Stimulated activated CD8-positive, alpha-beta memory T cell treated with anti-CD3 and anti-CD28 coated beads, Interleukin-7, amount 100 ng/mL, for 4 hours (primary cell): ENCODE measurements at places on chromosomes 3 and 15.

- DNase-seq, result no peak
Observed at GRCh38 chr3:66642484-66642883, 141.7 kb upstream of the LRIG1 start.

DNA sequence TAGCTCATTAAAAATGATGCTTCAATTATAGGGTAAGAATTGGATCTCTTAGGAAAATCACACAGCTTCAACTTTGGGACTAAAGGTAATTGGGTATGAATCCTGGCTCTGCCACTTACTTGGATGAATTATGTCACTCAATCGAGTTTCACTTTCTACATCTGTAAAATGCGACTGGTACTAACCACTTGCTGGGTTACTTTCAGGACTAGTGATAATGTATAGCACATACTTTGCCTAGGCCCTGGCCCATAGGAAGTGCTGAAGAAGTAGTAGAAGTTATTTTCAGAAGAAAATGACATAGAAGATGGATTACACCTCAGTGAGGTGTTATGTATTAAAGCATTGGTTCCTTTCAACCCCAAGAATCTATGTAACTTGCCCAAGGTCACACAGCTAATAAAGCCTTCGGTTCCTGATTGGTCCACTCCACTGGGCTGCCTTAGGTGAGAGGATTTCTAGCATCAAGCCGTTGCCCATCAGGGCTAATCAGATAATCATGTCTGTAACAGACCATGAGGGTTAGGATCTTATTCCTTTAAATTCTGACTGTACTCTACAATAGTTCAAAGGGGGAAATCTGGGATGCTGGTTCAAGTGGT is 29.4 kb upstream of the AP4E1 start:
- DNase-seq, result no peak

DNA sequence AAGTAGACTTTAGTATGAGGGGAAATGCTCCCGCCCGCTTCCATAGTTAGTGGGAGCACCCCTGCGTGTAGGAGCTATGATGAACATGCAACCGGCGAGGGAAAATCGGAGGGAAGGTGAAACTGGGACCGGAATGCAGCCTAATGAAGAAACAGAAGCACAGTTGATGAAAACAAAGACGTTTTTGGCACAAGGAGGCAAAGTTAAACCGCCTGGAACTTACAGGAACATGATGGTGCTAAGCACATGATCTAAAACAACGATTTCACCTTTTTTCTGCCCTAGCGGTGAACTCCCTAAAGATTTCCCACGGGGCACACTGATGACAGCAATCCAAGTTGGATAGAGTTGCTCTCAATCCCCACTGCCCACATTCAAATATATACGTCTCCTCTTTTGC is 49.4 kb upstream of the SPATA12 start:
- no peak for DNase-seq

GRCh38 chr15:82122746-82123400 is 77.1 kb upstream of the MEX3B start:
- no peak for DNase-seq

DNA sequence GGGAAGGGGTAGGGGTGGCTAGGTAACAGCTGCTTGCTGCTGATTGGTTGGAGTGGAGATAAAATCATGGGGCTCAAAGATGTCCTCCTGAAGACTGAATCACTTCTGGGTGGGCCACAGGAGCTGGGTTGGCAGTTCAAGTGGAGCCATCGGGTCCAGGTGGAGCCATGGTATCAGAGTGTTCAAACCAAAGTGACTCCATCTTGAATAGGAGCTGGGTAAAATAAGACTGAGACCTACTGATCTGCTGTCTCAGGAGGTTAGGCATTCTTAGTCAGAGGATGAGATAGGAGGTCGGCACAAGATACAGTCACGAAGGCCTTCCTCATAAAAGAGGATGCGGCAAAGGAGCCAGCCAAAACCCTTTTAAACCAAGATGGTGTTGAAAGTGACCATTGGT is 96.5 kb downstream of the RTP4 start:
- no peak for DNase-seq

- DNase-seq, result no peak
Observed at GRCh38 chr3:30083315-30083714, 523.1 kb upstream of the TGFBR2 start.

GRCh38 chr3:38114052-38114874 is 22.7 kb downstream of the ACAA1 start:
- DNase-seq, result no peak

DNA sequence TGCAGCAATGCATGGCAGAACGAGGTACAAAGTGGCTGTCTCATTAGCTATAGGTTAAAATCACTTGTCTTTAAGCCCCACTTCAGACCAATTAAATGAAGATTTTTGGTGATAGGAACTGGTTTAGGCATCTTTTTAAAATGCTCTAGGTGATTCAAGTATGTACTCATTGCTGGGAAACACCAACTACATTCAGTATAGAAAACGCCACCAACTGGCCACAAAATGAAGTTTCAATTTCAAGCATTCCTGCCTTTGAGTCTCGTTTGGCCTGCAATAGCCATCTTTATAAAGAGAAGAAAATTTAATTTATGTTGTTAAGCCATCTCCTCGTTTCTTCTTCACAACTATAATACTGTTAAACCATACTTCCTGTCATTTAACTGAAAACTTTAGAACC is 587.9 kb downstream of the GBE1 start:
- DNase-seq, result no peak

DNA sequence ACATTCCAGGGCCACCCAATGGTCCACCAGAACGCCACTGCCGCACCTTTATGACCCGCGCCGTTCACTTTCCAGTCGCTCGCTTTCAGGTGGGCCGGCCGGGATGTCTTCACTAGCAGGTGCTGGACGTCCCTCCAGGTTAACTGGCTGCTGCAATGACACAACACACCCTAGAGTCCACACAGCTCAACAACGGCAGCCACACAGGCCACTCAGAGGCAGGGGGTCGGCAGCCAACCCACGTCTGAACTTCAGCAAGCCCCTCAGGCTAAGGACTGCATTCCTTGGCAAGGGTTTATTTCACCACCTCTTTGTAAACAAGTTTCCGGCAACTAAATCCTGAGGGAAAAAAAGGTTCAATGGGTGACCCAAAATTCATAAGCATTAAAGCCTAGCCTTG is 89.2 kb upstream of the SNRPA1 start:
- DNase-seq, result no peak

- DNase-seq, result no peak
Observed at GRCh38 chr3:186750316-186750715, 33.1 kb upstream of the EIF4A2 start.

DNA sequence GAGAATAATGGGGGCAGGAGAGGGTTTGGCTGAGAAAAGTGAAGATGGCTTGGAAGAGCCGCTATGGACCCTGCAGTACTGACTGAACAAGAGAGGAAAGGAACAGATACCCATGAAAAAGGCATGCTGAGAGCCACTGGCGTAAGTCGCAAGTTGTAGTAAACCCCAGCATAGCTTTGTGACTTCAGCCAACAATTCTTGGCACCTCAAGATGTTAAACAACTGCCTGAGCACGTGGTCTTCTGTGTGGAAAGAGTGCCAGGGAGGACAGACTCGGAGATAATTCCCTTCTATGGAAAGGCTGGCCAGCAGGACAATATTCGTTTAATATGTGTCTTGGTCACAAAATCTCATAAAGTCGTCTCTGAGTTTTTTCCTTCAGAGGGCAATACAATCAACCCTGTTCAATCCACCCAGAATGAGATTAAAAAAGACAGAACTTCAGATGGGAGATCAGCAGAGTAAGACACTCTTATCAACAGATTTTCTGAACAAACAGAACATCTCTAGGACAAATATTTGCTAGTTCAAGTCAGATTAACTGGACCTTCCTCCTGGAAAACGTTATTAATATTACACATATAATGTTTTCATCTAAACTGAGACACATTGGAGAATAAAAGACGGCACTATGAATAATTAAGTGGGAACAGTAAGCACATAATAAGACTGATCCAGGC is 49.2 kb downstream of the NEK10 start:
- no peak for DNase-seq

- DNase-seq, result no peak
Observed at GRCh38 chr3:119125742-119126504, 20.0 kb upstream of the TEX55 start.

DNA sequence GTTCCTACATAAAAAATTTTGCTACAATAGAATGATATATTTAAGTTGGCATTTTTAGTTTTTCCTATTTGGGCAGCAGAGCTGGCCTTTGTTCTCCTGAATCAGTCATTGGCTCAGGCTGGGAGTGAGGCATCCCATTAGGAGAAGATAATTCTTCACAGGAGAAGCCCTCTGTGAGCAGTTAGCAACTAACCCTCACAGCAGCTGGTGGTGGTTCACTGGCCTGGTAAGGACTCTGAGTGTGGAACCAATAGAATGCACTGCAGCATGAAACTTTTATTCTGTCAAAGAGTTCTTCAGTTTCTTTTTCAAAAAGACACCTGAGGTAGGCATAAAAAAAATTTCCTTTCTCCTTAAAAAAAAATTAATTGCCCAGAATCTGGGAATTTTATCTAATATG is 562.6 kb downstream of the ZNF385D start:
- no peak for DNase-seq

- no peak for DNase-seq
Observed at GRCh38 chr3:160810362-160811236, 54.6 kb downstream of the PPM1L start.

- no peak for DNase-seq
Observed at GRCh38 chr3:188049606-188050530, 104.1 kb upstream of the LPP start.

DNA sequence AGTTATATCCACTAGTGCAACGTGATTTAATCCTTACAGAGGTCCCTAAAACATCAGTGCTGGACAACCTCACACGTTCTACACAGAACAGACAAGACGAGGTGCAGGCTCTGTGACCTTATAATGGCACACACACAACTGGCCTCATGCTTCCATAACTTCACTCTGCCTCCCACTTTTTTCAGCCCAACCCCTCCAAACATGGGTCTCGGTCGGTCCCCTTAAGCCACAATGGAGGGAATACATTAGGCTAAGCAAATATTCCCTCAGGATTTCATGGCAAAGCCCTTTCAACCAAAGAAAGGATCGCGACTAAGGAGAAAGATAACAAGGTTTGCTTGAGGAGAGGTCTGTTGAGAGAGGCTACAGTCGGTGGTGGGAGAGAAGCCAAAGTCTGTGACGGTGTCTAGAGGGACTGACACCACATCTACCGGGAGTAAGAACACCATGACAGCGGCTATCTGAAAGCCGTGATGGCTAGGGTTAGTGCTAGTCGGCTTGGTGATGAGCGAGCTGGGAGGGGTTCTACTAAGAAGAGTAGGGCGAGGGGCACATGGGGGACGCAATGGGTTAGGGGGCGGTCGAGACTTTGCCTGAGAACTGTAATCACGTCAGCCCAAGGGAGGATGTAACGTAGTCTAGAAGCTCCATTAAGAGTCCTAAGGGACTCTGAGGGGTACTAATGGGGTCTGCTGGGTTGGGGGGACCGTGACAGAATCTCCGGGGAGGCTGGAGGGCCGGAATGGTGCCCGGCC is 1.0 kb downstream of the MYO9A start:
- DNase-seq, result peak; percentile 10

DNA sequence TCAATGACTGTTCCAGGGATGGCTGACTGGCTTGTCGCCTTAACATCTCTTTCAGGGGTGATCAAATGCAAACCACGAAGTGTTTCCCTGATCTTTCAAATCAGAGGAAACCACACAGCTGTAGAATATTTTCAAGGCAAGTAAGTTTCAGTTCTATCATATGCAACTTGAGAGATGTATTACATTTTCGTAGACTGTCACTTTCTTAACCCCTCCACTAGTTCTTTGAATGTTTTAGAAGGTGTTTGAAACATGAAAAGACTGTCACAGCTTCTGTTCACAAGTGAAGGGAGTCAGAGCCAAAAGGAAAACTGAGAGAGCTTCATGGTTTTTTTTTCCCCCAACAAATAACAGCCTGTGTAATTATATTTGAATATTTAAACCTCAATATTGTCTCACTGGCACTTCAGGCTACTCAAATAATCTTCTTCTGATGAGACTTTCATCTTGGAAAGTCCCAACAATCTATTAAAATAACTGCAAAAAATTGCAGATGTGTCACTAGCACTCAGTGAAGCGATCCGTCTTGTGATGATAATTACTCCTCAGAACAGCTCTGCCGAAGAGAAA is 25.9 kb upstream of the CAPN7 start:
- no peak for DNase-seq

GRCh38 chr15:49323207-49323606 is 99.8 kb upstream of the FGF7 start:
- DNase-seq, result no peak

- no peak for DNase-seq
Observed at GRCh38 chr3:195867631-195868335, 40.6 kb downstream of the TNK2 start.

DNA sequence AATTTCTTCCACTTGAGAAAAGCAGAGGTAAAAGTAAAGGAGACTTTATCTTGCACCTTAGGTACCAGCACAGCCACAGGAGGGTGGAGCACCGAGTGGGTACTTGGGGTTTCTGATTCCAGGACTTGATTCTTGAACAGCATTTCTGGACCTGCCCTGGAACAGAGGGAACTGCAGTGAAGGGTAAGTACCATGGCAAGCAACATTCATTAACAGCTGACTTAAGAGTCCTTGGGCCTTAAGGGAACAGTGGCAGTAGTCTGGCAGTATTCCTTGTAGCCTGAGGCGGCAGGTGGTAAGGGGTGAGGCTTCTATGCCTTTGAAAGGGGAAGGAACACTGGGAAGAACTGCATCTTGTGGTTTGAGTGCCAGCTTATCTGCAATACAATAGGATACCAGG is 551.9 kb downstream of the RSL24D1 start:
- DNase-seq, result no peak

GRCh38 chr3:172648747-172649146 is 62.1 kb downstream of the NCEH1 start:
- DNase-seq, result no peak

GRCh38 chr3:23701716-23702597 is 103.8 kb upstream of the UBE2E1 start:
- no peak for DNase-seq

GRCh38 chr3:99627062-99627826 is 11.2 kb upstream of the COL8A1 start:
- DNase-seq, result no peak

DNA sequence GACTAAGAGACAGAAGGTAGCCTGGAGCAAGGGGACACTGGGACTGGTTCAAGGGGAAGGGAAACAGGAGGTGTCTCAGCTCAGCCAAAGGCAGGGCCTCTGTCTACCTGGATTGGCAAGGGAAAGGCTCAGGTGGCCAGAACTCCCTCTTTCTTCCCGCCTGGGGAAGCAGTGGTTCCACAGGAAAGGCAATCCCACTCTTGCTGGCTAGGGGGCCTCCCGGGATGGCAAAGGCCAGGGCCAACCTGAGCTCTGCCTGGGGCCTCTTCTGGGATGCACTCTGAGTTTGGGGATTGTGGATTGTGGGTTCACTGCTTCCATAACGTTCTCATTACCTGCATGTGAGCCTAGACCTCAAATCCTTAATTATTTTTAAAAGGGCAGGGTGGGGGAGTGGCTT is 13.0 kb upstream of the PARP6 start:
- DNase-seq, result no peak

- DNase-seq, result peak; percentile 26
Observed at GRCh38 chr15:40310001-40310959, 2.5 kb upstream of the PLCB2 start.

- peak; percentile 7 for DNase-seq
Observed at GRCh38 chr3:194633349-194634004, at the start of gene TMEM44. Gene TMEM44, minus strand, starts transcription at chr3:194633419. Its CDS starts 204 bp downstream, at chr3:194633215.
